H7 (cell line): ENCODE measurements at places on chromosomes 3 and 15.

GRCh38 chr15:76669521-76670207 lies 235.5 kb downstream of the SCAPER start:
- no peak for DNase-seq

- DNase-seq: no peak
Measured at GRCh38 chr15:78637776-78638435, 3.1 kb downstream of the CHRNB4 start.

DNA sequence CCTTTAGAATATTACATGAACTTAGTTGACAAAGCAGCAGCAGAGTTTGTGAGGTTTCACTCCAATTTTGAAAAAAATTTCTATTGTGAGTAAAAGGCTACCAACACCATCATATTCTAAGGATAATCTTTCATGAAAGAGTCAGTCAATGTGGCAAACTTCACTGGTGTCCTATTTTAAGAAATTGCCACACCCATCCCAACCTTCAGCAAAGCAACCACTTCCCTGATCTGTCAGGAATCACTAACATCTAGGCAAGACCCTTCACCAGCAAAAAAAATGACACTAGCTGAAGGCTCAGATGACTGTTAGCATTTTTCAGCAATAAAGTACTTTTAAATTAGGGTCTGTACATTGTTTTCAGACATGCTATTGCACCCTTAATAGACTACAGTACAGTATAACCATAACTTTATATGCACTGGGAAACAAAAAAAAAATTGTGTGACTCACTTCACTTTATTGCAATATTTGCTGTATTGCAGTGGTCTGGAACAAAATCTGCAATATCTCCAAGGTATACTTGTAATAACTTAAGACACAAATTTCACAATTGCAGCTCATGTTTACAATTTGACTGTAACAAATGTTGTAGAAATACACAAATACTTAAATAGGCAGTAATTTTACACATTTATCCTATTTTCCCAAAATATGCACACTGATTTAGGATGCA lies 38.9 kb upstream of the ALCAM start:
- DNase-seq: no peak

GRCh38 chr3:146065573-146066006 lies 95.4 kb downstream of the PLOD2 start:
- no peak for DNase-seq

- DNase-seq: peak; percentile 70
Measured at GRCh38 chr15:75693501-75694240, 19.0 kb downstream of the CSPG4 start.

GRCh38 chr15:80769829-80770705 lies 9.1 kb upstream of the CEMIP start:
- DNase-seq: no peak

GRCh38 chr15:59060348-59060747 lies 44.6 kb upstream of the CCNB2 start:
- DNase-seq: no peak
